NCI-H2171 (cell line): ENCODE measurements at places on chromosomes 2 and 18.
A peak's percentile ranks its signal among the peaks of the same experiment; 100 is the strongest.

DNA sequence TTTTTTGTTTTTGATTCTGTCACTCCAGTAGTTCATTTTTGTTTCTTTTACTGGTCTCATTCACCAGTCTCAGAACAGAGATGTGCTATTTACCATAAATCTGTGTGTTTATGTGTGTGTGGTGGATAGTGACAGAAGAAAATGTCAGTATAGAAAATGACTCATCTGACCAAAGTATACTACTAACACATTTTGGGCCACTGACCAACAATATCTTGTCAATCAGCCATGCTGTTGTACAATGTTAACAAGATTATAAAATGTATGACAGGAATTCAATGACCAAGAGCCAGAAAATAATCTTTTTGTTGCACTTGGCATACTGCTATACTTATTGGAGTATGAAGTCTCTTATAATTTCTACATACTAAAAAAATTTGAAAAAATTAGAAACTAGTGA is 1081.4 kb upstream of the NRXN1 start:
- no peak for DNase-seq

- DNase-seq, result no peak
These were observed at the start of gene RNF152 for GRCh38 chr18:61892683-61893308. Gene RNF152, minus strand, starts transcription at chr18:61893007. Its CDS starts 76,544 bp downstream, at chr18:61816463.

- no peak for DNase-seq
These were observed 1733.6 kb upstream of the CELF4 start for GRCh38 chr18:39299152-39299551.

- DNase-seq, result no peak
These were observed 117.7 kb downstream of the GREB1L start for GRCh38 chr18:21359746-21360145.

DNA sequence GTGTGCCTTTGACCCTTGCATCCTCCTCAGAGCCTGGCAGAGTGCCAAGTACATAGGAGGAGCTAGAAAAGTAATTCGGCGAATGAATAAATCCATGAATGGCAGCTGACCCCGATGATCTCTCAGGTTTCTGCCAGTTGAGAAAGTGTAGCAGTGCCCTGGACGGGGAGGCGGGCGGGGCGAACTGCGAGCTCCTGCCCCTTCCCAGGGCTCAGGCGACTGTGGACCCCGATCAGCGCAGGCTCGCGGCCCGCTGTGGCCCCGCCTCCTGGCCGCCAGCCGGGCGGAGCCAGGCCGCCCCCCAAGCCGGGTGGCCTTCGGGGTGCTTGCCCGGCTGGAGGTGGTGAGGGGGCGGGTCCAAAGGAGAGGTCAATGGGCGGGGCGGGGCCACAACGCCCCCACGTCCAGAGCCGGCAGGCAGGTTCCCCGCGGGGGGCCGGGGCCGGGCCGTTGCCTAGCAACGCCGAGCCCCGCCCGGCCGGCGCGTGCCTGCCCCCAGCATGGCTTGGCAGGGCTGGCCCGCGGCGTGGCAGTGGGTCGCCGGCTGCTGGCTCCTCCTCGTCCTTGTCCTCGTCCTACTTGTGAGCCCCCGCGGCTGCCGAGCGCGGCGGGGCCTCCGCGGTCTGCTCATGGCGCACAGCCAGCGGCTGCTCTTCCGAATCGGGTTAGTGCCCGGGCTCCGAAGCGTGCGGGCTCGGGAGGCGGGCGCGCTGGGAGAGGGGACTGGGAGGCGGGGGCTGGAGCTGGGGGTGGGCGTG is 30.6 kb upstream of the TMBIM1 start:
- DNase-seq, result peak; percentile 52

DNA sequence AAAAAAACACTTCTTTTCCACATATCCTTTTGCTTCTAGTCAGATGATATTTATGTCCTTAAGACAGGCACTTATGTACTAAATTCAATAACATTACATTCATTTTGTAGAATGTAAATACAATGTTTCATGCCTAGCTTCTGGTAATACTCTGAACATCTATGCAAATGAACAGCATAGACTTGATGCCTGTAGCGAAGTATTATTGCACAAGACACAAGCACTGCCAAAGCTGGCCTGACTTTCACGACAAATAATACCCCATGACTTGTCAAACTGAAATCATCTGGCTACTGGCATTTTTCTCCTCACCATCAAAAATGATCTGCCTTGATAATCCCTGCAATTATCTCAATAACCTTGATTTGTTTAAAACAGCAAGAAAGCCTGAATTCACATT is 101.3 kb downstream of the L3MBTL4 start:
- DNase-seq, result no peak

- DNase-seq, result no peak
These were observed 14.5 kb downstream of the SMAD2 start for GRCh38 chr18:47915930-47916329.

- no peak for DNase-seq
These were observed 51.8 kb downstream of the MYL12B start for GRCh38 chr18:3313685-3314084.

DNA sequence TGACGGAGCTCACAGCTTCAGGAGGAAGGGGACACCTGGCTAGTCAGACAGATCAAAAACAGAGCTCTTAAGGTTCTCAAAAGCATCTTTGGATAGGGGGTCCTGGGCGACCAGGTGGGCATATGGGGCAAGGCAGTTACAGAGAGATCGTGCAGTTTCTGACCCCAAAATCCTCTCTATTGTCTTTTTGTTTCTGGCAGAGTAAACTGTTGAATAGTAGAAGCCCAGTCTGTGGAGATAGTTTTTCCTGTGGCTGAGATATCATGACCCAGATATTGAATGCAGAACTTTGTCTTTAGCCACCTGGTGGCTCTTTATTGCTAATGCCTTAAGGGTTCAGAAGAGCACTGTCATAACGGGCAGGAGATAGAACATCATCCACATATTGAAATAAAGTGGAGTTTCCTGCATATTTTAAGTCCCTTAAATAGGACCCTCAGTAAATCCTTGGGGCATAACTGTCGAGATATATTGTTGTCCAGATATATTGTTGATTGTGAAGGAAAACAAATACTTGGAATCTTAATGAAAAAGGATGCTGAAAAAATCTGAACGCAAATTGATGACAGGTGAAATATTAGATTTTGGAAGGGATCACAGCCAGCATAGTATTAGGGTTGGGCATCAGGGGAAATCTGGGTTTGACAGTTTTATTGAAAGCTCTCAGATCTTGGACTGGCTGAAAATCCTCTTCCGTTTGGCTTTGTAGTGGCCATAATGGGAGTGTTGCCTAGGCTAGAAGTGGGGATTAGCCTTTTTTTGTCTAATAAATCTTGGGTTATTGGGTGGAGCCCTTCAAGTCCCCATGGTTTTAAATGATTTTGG is 14.1 kb upstream of the ZDBF2 start:
- DNase-seq, result no peak

- DNase-seq, result peak; percentile 60
These were observed 30.9 kb upstream of the REEP1 start for GRCh38 chr2:86368161-86368824.

DNA sequence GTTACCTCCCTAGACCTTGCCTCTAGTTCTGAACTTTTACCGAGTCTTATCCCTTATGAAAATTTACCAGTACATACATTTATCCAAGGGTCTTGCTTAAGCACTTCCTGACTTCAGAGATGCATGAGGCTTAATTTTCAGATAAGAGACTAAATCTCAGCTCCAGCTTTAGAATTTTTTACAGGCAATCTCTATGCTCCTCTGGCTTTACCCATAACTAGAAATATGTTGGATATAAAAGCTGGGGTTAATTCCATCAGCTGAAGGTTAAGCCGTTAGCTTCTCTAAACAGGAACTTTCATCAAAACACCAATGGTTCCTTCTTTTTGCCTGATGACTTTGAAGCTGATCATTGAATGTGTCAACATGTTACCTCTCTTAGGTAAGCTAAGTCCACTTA is 205.1 kb downstream of the GCA start:
- DNase-seq, result no peak

- DNase-seq, result no peak
These were observed 97.2 kb upstream of the LPIN2 start for GRCh38 chr18:3110034-3110752.

GRCh38 chr2:21443494-21444105 is 319.8 kb downstream of the TDRD15 start:
- DNase-seq, result no peak

DNA sequence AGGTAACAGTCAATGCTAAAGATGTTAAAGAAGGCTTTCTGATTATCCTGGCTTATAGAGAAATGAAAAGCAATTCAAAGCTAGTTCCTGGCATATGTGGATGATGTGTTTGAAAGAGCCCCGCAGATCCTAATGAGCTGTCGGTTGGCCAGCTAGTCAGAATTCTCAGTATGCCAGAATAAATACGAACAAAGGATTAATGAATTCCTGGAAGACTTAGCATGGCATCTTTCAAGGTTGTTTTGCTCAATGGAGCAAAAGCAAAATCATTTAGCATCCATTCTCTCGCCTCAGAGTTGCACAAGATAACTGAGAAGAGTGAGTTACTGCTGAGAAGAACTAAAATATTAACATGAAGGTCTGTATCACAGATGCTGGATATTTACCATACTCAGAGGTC is 307.6 kb downstream of the RIT2 start:
- no peak for DNase-seq

GRCh38 chr18:9958861-9959399 is 45.1 kb downstream of the VAPA start:
- no peak for DNase-seq

GRCh38 chr2:80515964-80516363 is 211.4 kb upstream of the LRRTM1 start:
- no peak for DNase-seq

DNA sequence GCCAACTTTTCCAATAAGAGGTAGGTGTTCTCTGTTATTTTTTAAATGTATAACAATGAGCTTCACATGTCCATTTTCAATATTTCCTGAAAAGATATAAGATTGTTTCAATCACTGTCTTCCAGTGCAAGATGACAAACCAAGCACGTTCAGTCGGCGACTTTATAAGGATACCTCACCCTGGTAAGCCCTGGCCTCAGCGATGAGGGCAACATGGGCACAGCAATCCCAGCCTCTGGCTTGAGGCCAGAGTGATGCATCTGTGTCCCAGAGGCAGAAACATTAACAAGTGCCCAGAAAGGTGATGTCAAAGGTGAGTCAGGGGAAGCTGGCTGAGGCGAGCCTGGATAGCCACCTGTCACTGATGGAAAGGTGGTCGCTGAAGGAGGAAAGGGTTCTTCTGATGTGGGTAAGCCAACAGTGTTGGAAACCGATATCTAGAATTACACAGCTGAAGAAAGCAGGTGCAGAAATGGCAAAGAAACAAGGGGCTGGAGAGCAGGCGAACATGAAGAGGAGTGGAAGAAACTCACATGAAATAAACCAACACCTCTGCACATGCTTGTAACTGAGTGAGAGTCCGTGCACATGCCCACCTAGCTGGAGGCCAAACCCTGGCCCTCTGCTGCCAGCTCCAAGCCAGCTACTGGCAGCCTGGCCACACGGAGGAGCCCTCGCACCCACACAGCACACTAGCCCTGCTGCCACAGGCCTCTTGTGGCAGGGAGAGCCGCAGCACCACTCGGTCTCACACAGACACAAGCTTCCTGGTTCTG is 65.5 kb downstream of the FBXO15 start:
- DNase-seq, result no peak

GRCh38 chr18:3037423-3037915 is 24.5 kb upstream of the LPIN2 start:
- no peak for DNase-seq

GRCh38 chr2:7121851-7122250 is 204.6 kb downstream of the RNF144A start:
- DNase-seq, result no peak

GRCh38 chr2:216545359-216545758 is 46.7 kb downstream of the RPL37A start:
- no peak for DNase-seq

DNA sequence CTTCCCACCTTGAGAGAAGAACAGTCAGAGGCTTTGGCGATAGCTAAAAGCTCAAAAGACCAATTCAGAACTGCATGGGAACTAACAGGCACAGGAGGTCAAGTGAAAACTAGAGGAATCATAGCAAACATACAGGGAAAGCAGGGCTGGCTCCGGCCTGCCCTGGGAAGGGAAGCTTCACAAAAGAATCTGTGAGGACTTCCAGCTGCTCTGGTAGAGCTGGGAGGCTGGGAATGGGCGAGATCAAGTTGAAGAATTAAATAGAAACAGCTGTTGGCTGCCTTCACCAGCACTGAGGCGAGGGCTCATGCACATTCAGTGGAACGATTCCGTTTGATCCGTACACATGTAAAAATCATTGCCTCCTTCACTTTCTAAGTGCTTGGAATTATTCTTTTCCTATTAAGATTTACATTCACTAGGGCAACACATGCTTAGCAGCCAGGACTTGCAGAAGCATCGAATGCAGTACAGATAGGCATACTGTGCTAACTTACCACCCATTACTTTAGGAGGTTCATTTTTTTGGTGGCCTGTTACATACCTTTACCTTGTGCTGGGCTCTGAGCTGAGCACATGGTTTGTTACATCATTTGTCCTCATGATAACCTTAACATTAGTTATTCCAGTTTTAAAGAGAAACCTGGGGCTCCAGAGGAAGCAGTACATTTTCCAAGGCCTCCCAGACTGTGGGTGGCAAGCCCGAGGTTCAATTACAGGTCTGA is 125.4 kb upstream of the RNF152 start:
- DNase-seq, result no peak

GRCh38 chr2:82837588-82838304 is 1621.3 kb downstream of the SUCLG1 start:
- DNase-seq, result no peak

DNA sequence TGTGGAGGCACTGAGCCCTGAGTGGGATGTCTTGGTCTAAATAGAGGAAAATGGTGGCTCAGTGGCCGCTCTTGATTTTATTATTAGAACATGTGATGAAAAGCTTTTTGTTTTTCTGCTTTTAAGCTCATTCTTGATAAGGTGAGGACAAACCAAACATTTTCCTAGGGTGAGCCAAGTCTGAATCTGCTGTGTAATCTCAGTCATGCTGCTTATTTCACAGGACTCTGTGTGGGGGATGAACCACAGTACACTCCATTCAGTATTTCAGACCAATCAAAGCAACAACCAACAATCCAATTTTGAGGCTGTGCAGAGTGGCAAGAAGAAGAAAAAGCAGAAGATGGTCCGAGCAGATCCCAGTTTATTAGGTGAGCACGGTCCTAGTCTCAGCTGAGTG is 20.0 kb upstream of the SNORC start:
- DNase-seq, result no peak

DNA sequence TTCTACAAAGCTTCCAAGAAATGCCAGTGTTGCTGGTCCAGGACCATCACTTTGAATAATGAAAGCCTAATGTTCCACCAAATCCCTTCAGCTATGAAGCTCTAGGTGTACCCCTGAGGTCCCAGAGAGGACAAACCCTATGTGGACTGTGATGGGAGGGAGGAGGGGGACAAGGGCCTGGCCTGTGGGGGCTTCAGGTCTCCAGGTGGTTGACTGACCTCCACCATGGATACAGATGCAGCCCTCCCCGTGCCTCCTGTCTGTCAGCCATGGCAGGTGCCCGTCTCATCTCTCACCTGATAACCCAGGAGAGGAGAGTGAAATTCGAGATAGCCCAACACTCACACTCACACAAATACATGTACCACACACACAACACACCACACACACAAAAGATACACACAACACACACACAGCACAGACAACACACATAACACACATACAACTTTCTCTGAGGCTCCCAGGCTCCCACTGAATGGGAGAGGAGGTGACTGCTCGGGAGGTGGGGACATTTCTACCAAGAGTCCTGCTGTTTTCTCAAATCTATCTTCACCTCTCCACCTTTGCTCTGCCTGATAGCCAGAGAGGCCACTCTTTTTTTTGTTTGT is 12.8 kb upstream of the RHOB start:
- DNase-seq, result no peak
